ENCODE measurements at places on chromosomes 16 and 17. TPM values are rescaled to one million over a fixed set of nuclear protein-coding genes. Genes with fewer than 3 reads are reported as not detected.

- no peak for DNase-seq
Measured at GRCh38 chr17:57067162-57067561, 17.9 kb upstream of the AKAP1 start.

GRCh38 chr17:42647778-42648177, 11.3 kb upstream of the TUBG2 start:
- DNase-seq, result no peak

DNA sequence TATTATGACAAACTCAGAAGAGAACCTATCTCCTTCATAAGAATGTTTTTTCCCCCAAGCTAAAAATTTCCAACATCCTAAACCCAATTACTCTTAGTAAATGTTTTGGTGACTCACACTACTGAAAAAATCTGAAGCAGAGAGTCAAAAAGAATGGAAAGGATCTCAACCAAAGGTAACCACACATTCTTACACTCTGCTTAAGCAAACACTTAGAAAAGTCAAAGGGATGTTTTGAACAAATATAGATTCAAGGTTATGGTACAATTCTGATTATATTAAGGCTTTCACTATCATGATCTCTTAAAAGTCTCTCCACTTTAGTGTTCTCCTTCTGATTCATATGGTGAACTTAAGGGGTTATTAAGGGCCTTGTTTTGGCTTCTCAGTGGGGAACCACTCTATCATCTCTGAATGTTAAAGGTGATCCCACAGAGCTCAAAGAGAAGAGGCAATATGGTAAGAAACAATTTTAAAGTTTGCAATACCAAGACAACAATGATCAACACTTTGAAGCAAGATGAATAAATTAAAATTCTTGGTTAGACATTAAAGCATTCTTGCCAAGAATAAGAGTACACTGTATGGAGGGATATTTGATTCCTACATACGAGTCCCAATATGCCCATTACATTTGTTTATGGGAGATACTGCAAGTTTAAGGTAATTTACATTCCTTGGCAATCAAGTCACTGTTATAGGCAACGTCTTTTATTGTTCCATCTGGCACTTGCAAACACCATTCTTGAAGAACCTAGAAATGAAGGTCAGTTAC, 69.2 kb downstream of the CDC27 start:
- no peak for DNase-seq

- DNase-seq, result no peak
Measured at GRCh38 chr17:31318298-31318801, 3.1 kb downstream of the EVI2A start.

DNA sequence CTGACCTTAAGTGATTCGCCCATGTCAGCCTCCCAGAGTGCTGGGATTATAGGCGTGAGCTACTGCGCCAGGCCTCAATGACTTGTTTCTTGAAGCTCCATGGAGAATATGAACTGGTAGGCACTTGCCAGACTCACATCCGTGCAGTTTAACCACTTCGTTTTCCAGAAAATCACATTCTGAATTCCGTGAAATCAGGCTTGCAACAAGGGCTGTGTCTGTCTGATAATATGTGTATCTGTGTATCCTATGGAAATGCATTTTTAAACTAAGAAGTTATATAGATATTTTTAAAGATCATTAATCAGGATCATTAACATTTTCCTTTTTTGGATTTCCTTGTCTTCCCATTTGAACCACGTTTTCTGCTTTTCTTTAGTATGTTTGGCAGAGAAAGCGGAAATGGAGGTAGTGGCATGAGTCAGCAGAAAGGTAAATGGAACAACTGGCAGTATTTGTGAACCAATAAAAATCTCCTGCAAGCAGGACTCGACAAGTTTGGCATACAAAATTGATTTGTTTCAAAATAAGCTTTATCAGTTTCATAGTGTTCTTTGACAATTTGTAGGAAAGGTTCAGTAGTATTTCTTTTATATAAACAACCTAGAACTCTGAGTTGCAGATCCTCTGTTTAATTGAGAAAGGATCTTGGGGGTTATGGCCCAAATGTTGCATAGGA, 33.0 kb downstream of the USP10 start:
- DNase-seq, result no peak

GRCh38 chr17:83050651-83051395, 28.6 kb upstream of the METRNL start:
- DNase-seq, result no peak

DNA sequence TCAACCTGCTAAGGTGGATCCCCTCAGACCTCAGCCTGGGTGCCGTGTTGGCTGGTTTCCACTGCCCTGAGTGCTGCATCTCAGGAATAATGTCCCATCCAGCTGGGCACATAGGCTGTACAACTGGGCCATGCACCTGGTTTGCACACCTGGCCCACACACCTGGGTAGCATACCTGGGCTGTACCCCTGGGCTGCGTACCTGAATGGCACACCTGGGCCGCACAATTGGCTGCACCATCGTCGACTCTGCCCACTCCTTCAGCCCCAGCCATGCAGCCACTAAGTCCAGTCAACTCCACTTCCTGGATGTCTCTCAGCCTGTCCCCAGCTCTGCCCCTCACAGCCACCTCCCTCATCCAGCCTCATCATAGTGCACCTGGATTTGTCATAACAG, 7.9 kb downstream of the SLC5A10 start:
- no peak for DNase-seq

NEUROD2 gene
- not detected for polyA plus RNA-seq

HSF4 gene
- 1.4 TPM for polyA plus RNA-seq

SSH2 gene
- polyA plus RNA-seq, result 16.5 TPM

MYH13 gene
- polyA plus RNA-seq, result 0.14 TPM

SLC12A3 gene
- polyA plus RNA-seq, result 37.2 TPM
